EH (cell line): ENCODE measurements at places on chromosomes 2 and 18.
A peak's percentile ranks its signal among the peaks of the same experiment; 100 is the strongest.

GRCh38 chr2:190804182-190804795 lies 76.3 kb upstream of the GLS start:
- peak; percentile 36 for DNase-seq

GRCh38 chr2:212033888-212034287 lies 504.7 kb downstream of the ERBB4 start:
- no peak for DNase-seq

- peak; percentile 13 for DNase-seq
Observed at GRCh38 chr2:238139196-238140039, 950 bp downstream of the KLHL30 start.

DNA sequence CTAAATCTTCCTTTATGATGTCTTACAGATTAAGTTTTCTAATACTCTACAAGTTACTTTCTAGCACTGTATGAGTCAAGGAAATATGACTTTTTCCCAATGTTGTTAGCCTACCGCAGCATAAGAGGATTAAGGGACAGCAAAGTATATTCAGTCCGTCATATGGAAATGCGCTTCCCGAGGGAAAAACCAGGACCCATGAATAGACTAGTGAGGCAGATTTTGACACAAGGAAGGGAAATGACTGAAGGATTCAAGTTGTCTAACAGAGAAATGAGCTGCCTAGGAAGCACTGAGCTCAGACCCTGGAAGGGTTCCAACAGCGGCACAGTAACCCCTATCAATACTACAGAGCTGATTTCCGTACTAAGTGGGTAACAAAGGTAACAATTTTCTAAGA lies 12.0 kb downstream of the SEPTIN10 start:
- DNase-seq, result no peak

- DNase-seq, result peak; percentile 56
Observed at GRCh38 chr18:50944245-50944932, 23.5 kb upstream of the ELAC1 start.

- no peak for DNase-seq
Observed at GRCh38 chr18:76263046-76264005, 231.7 kb downstream of the ZNF516 start.

- no peak for DNase-seq
Observed at GRCh38 chr2:235925250-235925919, 242.8 kb downstream of the GBX2 start.

GRCh38 chr2:119264781-119265692 lies 41.4 kb downstream of the STEAP3 start:
- DNase-seq, result peak; percentile 69

GRCh38 chr2:194060269-194060668 lies 1596.8 kb upstream of the SLC39A10 start:
- DNase-seq, result no peak

DNA sequence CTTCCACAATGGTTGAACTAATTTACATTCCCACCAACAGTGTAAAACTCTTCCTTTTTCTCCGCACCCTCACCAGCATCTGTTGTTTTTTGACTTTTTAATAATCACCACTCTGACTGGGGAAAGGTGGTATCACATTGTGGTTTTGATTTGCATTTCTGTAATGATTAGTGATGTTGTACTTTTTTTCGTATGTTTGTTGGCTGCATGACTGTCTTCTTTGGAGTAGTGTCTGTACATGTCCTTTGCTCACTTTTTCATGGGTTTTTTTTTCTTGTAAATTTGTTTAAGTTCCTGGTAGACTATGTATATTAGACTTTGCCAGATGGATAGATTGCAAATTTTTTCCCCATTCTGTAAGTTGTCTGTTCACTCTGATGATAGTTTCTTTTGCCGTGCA lies 574.8 kb downstream of the KCNJ3 start:
- DNase-seq, result no peak

DNA sequence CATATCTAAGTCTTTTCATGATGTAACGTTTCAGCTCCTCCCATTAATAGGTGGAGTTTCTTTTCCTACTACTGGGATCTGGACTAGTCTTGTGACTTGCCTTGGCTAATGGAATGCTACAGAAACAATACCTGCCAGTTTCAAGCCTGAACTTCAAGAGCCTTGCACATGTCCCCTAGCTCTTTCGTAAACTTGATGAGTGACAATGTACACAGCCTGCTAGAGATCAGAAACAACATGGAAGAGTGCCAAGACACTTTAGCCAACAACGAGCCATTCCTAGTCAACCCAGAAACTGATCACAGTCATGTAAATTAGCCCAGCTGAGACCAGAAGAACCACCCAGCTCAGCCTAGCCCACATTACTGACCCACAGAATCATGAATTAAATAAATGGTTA lies 24.8 kb upstream of the STK39 start:
- DNase-seq, result no peak

GRCh38 chr18:50410894-50411293 lies 36.0 kb downstream of the SKA1 start:
- peak; percentile 5 for DNase-seq

- DNase-seq, result peak; percentile 6
Observed at GRCh38 chr18:50151926-50152325, 43.0 kb downstream of the MYO5B start.

DNA sequence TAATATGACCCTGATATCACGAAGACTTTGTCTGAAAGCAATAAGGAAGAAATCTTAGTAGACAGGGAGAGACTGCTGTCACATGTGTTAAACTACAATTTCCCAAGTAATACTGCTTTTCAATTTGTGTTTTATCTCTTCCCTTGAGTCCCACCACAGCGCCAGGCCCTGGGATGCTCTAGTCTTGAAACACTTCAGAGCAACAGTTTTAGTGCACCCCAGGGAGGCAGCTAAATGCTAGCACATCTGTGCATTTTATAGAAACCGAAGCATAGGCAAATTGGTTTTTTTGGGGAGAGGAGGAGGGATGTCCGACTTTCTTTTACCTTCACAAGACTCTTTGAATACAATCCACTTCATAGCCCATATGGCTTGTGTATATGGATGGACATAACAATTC lies 550.0 kb upstream of the SYT4 start:
- no peak for DNase-seq

DNA sequence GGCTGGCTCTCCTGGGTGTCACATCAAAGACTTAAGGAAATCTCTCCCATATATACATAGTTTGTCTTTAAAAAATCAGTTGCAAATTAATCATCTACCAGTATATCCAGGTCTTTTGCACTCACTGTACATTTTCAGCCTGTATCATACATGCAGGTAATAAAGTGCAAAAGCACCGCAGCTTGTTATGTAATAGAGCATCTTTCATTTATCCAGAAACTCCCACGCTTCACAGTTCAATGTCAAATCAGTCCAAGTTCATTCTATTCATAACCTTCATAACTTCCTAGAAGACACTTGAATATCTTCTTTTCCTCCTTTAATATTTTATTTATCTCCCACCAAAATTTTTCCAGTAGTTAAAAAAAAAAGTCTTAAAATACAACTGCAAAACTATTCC lies 89.6 kb upstream of the KCTD1 start:
- DNase-seq, result no peak

- DNase-seq, result no peak
Observed at GRCh38 chr2:83585250-83585649, 873.8 kb downstream of the SUCLG1 start.

DNA sequence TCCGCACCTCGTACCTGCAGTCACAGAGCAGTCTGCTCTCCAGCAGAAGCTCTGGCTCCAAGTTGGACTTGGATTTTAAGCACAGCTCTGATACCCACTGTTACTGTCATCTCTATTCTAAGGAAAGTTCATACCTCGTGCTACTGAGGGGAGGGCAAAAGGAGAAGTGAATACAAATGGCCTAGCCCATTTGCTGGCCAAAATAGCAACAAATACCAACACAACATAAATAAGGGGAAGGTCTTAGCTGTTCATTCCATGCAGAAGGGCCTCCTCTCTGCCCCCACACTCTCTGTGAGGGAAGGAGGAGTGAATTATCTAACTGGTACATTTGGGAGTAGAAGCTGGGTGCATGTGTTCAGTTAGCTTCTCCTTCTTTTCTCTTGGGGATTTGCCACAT lies 739.4 kb upstream of the RAB6C start:
- no peak for DNase-seq

DNA sequence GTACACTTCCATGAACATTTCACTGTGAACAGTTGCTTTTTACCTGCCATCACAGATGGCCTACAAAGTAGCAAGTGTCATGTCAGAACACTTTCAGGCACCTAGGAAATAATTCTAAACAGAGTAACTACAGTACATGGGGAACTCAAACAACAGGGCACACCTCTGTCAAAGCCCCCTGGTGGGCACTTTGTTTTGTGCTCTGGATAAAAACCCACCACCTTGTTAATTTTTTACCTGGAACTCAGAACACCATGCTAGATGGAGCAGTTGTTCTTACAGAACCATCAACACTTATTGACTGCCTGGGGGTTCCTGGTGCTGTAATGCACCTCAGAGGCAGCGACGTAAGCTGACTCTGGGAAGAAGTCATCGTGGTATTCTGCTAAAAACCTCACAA lies 2.3 kb downstream of the MSL3B start:
- DNase-seq, result no peak

- no peak for DNase-seq
Observed at GRCh38 chr18:48126240-48126639, 195.8 kb upstream of the SMAD2 start.

DNA sequence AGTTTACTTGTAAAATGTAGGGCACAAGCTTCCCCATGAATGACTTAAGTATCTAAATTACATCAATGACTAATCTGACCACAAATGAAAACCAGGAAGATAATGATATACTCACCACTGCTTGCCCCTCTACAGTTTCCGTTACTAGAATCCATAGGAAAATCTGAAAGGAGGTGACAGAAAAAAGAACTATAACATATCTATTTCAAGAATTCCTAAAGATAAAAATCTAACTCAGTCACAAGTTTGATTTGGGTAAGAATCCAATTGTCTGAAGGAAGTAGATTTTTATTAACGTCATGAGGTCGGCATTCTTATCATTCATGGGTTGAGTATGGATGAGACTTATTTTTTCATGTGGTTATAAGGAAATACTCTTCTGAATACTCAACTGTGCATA lies 7.8 kb downstream of the FRZB start:
- peak; percentile 47 for DNase-seq

DNA sequence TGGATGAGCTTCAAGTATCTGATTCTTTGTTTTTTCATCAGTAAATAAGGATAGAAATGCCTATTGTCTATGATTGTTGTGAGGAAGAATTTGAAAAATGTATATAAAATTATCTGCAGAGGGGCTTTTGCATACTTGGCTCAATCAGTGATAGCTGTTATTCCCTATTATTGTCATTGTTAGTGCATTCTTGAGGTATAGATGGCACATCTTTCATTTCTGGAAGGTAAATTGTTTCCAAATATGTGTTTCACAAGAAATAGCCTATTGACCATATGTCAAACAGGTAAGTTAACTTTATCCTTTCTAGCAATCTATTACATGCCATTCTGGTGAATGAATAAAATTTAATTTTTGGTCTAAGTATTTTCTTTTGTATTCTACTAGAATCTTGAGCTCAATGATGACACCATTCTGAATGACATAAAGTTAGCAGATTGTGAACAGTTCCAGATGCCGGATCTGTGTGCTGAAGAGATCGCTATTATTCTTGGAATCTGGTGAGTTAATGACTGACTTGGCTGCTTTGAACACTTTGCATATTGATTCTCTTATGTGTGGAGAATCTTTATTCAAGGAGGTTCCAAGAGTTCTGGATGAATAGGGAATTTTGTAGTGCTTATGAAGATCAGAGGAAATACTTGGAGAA lies 44.2 kb downstream of the TTC27 start:
- peak; percentile 25 for DNase-seq

- no peak for DNase-seq
Observed at GRCh38 chr2:226180281-226180884, 619.2 kb downstream of the IRS1 start.

DNA sequence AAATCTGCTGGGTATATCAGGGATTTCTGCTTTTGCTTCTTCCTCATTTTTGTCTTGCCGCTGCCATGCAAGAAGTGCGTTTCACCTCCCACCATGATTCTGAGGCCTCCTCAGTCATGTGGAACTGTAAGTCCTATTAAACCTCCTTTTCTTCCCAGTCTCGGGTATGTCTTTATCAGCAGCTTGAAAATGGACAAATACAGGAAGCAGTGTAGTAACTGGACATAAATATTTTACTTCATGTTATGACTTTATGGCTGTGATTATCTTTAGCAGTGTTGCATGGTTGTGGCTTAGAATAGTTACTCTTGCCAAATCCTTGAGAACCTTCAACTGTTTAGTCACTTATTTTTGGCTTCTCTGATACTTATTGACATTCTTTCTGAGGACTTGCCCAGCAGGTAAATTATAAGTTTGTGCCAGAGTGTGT lies 66.2 kb upstream of the DLX2 start:
- peak; percentile 70 for DNase-seq
